ENCODE measurements at places on chromosomes 5 and 9.
A peak's percentile ranks its signal among the peaks of the same experiment; 100 is the strongest.

DNA sequence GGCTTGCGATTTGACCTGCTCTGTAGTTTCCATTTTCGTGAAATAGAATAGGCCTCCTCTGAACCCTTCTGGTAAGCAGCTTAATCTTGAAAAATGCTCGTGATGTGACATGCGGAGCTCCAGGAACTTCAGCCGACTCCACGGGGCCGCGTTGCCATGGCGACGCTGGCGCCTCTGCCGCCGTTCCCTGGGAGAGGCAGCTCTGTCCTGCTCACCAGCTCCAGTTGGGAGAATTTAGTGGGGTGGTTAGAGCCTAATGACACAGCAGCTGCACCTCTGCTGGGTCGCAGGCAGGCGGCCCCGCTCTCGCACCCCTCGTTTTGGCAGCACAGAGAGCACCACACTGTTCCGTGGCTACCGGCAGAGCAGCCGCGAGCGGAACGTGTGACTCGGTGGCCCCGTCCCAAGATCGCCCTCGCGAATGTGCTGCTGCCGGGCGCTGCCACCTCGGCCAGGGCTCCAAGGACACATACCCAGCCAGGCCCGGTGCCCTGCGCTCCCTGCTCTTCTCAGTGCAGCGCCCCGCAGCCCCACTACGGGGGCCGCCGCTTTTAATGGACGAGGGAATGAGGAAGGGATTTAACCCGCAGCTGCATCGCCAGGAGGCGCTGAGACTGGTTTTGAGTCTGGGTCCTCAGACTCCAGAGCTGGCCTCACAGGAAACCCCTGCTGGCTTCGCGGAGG, 131.2 kb upstream of the LMX1B start:
- no peak for DNase-seq

- no peak for DNase-seq
Measured at GRCh38 chr5:176503496-176503895, 33.7 kb downstream of the RNF44 start.

DNA sequence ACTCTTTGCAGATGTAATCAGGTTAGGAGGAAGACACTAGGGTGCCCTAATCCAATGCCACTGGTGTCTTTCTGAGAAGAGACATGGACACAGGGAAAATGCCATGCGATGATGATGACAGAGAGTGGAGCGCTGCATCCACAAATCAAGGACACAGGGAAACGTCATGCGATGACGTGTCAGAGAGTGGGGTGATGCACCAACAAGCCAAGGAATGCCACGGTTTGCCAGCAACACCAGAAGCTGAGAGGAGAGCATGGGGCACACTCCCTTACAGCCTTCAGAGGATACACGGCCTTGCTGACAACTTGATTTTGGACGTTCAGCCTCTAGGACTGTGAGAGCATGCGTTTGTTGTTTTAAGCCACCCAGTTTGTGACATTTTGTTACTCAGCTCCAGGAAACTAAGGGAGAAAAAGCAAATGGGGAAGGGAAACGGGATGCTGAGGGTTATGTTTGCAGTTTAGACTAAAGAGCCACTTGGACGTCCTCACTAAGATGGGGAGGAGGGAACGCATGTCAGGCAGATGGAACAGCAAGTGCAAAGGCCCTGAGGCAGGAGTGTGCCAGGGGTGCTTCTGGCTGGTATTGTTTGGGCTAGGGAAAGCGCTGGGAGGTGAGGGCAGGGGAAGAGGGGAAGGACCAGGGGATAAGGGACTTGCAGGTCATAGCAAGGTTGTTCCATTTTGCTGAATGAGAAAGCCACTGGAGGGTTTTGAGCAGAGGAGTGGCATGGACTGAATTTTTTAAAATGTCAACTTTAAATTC, 2.5 kb upstream of the TENT4A start:
- no peak for DNase-seq

DNA sequence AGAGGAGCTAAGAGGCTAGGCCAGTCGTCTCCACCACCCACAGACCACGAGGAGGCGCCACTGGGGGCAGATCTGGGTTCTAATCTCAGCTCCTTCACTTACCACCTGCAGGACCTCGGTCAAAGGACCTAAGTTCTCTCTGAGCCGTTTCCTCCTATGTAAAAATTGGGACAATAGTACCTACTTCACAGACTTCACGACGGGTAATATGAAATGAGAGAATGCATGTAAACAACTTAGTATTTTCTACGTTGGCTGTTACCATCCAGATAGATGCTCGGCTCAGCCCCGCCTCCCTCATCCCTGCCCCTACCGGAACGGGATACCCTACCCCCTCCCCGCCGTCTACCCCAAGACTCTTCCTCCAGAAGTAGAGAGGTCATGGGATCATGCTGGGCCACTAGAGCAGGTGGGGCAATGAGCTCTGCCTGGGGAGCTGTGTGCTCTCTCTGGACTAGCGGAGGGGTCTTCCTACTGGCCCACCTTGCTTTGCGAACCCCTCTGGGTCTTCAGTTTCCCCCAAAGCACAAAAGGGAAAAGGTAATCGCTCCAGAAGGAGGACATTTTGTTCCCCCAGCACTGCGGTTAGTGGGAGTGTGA, 541 bp downstream of the GNPDA1 start:
- peak; percentile 52 for DNase-seq

- DNase-seq: no peak
Measured at GRCh38 chr9:33868440-33868973, 51.5 kb downstream of the UBE2R2 start.

DNA sequence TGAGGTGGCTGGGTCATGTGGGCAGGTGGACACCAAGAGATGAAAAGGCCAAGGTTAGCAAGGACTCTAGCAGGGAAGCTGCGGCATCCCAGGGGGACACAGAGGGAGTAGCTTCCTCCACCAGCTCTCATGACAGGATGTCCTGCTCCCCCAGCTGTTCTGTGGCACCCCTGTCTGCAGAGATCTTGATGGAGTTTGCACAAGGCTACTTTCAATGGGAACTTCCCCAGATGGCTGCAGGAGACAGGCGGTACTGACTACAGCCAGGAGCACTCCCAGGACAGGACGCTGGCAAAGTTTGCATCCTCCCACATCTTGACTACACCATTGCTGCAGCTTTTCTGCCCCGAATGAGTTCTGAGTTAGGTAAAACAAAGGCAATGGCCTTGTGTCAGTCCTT, 312.8 kb downstream of the TLE4 start:
- no peak for DNase-seq

DNA sequence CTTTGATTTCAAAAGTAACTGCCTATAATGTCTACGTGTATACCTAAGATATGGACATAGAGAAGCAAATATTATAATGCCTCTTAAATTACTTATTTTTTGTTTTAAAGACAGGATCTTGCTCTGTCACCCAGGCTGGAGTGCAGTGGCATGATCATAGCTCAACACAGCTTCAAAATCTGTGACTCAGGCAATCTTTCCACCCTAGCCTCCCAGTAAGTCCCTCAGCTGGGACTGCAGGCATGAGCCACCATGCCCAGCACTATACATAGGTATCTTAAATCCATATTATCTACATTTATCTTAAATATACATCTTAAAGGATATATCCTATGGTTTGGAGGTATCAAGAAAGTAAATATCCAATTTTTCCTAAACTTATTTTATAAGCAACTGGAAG, 261.2 kb downstream of the ARL15 start:
- no peak for DNase-seq

GRCh38 chr5:40834849-40835787, at the start of gene RPL37:
Gene RPL37 (minus strand): TSS chr5:40835222. CDS start chr5:40835185, 37 bp downstream.
- peak; percentile 93 for DNase-seq

GRCh38 chr9:137049544-137050449, 3.8 kb upstream of the NPDC1 start:
- peak; percentile 54 for DNase-seq

- DNase-seq: no peak
Measured at GRCh38 chr5:56037531-56038010, 42.8 kb upstream of the IL6ST start.

GRCh38 chr5:123543438-123543837, 31.5 kb downstream of the CSNK1G3 start:
- no peak for DNase-seq

DNA sequence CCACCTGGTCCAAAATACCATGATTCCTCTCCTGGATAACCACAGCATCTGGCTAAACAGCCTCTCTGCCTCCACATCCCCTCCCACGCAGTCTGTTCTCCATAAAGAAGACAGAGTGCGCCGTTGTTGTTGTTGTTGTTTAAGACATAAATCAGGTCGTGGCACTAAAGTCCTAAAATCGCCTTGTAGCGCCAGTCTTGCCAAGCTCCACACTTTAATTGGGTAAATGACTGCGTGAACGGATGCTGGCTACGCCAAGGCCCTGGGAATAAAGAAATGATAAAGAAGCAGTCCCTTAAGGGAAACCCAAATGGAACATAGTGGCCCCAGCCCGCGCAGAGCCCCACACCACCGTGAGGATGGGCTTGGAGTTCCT, 364 bp upstream of the SFXN1 start:
- no peak for DNase-seq

DNA sequence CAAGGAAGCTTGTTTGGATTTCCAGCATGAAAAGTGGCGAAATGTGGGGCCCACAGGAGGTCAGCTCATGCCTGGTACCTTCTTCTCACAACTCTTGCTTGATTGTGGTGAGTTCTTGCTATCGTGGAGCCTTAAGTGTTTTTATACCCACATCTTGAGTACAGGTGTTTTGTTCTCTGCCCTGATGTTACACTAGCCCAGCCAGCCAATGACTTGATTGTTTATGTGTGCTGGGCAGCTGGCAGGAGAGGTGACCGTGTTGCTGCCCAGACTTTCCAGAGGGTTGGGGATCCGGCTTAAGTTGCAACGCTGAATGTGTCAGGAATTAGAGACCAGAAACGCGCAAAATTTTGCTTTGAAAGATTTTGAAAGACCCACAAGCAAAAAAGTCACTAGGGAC, 24.0 kb upstream of the TPPP start:
- DNase-seq: no peak

DNA sequence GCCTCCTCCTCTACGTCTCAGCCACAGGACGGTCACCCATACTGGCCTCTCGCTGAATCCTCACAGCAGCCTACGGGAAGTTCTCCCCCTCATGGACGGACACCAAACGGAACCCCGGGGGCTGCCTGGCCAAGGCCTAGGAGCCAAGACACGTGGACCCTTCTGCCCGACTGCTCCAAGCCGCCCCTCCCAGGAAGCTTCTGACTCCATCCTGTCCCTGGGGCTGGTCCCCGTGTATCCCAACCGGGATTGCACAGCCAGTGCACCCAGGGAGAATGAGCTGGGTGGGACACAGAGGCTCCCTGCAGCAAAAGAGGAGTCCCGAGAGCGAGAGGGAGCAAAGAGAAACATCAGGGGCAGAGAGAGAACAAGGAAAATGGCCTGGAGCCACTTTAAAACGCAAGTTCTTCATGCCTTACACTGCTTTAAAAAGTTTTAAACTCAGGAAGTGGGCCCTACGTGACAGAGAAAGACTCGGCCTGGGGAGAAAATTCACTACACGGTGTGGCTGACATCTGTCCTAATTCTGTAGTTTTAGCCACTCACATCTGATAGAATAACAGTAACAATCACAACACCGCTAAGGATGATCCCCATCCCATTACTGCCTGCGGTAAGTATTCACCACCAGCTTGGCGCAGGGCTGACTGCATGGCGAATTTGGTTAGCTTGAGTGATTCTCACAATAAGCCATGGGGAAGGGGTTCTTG, 3.0 kb downstream of the FAM78A start:
- DNase-seq: no peak

GRCh38 chr9:95305770-95306492, 11.6 kb downstream of the FANCC start:
- no peak for DNase-seq

GRCh38 chr9:96858670-96859069, 4.4 kb upstream of the ZNF782 start:
- DNase-seq: no peak

- DNase-seq: no peak
Measured at GRCh38 chr5:11733185-11733839, 170.9 kb downstream of the CTNND2 start.

GRCh38 chr5:141488591-141489561, at the start of gene PCDHGC5:
Gene PCDHGC5 (plus strand): TSS chr5:141489081. CDS start chr5:141489241, 160 bp downstream.
- no peak for DNase-seq

DNA sequence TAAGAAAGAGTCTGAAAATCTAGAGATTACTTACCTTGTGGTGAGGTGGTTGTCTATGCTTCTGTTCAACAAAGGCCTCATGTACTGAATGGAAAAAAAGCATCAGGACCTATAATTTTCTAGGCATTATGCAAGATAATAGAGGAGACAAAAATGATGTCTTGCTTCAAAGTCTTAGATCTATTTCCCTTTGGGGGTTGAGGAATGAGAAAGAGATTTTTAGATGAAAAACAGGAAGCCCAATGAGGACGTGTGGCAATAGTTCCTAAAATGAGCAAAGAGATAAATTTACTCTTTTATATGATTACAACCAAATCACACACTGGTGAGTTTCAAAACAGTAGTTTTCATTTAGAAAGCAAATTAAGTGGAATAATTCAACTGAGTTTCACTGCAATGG, 99.5 kb downstream of the GHR start:
- no peak for DNase-seq

GRCh38 chr5:102715082-102715807, 39.9 kb upstream of the PAM start:
- no peak for DNase-seq

DNA sequence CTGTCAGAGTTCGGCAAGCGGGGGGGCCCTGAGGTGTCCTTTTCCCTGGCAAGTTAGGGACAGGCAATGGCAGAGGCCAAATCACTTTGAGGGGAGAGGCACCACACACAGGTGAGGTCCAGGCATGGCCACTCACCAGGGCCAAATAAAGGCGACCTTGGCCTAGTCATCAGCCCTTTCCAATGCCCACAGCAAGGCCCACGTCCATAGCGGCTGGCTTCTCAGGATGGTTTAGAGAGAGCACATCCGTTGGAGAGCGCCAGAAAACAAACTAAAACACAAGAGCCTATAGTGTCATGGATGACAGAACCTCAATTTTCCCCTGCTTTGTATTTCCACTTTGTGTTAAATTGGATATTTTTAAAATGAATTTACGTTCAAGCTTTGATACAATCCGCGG, 7.0 kb downstream of the CCNJL start:
- DNase-seq: no peak

GRCh38 chr9:99184110-99184474, 37.6 kb downstream of the ALG2 start:
- no peak for DNase-seq

DNA sequence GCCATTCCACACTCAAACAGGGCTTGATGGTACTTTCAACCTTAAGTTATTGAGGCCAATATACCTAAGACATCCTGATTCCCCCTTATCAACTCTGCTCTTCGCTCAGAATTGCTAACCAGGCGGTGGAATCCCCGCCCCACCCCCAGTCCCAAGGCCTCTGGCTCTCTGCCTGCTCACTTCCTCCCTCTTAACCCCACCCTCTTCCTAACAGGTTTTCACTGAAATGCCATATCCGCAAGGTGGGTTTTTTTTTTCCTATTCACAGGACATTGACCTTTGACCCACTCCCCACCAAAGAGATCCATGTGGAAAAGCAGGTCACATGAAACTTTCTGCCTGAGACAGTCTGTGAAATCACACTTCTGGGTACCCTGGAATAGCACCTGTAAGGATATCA, 66.6 kb upstream of the IFNK start:
- DNase-seq: no peak

GRCh38 chr5:90173299-90174030, 236.1 kb downstream of the CETN3 start:
- no peak for DNase-seq
